CD4-positive, alpha-beta T cell treated with Interleukin-10 for 1 hour (primary cell): ENCODE measurements at places on chromosomes 6 and 20.

DNA sequence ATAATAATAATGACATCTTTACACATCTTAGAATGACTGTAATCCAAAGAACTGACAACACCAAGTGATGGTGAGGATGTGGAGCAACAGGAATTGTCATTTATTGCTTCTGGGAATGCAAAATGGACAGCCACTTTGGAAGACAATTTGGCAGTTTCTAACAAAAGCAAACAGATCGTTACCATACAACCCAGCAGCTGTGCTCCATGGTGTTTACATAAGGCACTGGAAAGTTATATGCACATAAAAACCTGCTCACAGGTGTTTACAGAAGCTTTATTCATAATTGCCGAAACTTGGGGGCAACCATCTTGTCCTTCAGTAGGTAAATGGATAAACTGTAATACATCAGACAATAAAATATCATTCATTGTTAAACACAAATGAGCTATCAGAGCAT is 18.3 kb upstream of the ASF1A start:
- no peak for DNase-seq

DNA sequence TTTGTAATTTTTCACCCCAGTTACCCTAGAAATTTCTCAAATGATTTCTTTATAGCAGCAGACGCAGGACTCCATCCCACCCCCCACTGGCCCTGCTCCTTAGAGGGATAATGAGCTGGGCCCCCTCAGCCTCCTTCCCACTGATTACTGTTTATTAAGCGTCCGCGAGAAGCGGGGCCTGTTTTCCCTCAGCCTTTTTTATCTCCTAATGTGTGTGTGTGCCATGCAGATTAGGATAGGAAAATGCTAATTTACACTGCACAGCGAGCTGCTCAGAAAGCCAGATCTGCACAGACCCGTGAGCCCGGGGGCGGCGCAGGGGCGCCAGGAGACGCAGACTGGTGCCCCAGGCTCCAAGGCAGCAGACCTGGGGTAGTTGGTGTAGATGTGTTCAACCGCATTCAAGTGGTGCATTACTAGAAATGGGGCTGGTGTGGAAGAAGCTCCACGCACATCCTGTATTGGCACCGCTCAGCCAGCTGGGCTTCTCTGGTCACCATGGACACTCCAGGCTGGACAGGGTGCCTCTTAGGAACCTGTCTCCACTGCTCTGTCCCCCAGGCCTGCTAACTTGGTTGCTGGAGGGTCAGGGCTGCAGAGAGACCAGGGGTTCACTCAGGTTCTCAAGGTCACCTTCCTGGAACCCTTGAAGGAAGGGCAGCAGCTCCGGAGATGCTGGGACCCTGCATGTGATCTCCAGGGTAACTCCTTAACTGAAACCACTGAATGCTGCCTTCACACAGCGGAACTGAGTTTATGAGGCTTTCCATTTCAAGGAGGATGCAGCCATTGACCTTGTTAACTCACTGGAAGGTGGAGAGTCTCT is 256.3 kb downstream of the ERMARD start:
- DNase-seq, result no peak

GRCh38 chr6:150667977-150668716 is 68.5 kb downstream of the PLEKHG1 start:
- DNase-seq, result no peak

DNA sequence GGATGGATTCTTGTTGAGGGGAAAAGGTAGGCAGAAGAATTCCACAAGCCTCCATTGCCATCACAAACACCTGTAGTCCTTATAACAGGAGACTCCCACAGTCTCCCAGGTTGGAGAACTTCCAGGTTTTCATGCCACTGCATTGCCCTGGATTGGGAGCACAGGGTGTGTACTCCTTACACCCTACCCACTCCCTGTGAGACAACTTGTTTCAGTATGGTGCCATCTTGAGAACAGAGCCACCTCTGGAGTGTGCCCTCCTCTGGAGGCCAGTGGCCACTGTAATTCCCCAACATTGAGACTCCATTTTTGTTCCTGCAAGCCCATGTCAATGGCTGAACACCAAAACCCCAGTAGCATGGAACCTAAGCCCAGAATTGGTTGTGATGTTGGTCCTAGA is 123.5 kb upstream of the LAMA2 start:
- no peak for DNase-seq

DNA sequence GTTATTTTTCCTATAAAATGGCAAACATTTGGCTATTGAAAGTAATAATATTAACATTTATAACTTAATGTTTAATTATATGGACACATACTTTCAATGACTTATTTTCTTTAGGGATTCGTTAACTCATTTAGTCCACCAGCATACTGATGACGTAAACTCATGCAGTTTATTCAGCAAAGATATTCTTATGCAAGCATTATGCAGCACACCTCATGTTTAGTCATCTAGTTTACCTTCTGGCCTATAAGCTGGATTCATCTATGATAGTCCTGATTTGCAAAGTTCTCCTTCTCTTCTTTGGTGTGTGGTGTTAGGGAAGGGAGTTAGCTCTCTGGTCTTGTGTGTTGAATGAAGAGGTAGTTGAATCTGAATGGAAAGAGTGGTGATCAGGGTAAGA is 60.0 kb downstream of the OR2J2 start:
- no peak for DNase-seq

- no peak for DNase-seq
Measured at GRCh38 chr6:3039384-3039783, 28.9 kb upstream of the RIPK1 start.

DNA sequence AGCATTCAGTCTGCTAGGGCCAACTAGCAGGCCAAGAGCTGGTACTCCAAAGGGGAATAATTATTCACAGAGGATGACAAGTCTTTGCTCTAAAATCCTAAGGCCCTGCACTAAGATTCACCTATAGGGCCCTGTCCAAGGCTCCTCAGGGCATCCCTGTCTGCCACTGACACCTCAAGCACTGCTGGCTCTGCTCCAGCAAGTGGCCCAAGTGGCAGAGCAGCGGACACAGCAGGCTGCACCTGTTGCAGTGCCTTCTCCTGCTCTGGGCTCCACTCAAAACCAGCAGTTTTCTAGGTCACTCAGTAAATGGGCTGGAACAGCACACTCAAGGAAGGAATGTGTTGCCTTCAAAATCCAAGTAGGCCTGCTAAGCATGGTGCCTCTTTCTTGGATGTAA is 36.4 kb upstream of the SMOC2 start:
- no peak for DNase-seq

DNA sequence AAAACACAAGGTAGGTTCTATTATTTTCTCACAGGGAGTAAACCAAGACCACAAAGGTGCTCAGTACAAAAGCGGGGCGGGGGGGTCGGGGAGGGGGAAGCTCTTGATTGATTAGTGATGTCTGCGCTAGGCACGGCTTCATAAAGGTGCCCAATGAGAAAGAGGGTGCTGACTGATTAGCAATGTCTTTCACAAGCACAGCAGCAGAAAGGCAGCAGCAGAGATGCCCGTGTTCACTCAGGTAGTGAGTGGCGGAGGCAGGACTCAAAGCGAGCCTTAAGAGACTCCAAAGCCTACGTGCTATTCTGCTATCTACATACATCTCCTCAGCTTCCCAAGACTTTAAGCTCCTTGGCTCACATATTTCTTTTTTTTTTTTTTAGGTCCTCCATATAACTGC is 20.3 kb downstream of the NFATC2 start:
- DNase-seq, result no peak

DNA sequence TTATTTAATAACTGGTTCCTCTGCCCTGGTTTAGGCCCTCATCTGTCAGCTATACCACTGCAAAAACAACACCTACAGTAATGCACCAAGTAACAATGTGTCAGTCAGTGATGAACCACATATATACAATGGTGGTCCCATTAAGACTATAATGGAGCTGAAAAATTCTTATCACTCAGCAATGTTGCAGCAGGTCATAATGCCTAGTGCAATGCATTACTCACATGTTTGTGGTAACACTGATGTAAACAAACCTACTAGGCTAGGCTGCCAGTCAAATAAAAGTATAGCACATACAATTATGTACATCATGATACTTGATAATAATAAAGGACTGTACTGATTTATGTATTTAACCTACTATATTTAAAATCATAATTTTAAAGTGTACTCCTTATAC is 31.3 kb downstream of the RARS2 start:
- no peak for DNase-seq

GRCh38 chr6:20409427-20409971 is 7.8 kb downstream of the E2F3 start:
- peak; percentile 26 for DNase-seq

- DNase-seq, result peak; percentile 22
Measured at GRCh38 chr6:169583886-169584541, 117.8 kb downstream of the WDR27 start.

GRCh38 chr6:125806813-125807212 is 16.1 kb downstream of the NCOA7 start:
- DNase-seq, result no peak

DNA sequence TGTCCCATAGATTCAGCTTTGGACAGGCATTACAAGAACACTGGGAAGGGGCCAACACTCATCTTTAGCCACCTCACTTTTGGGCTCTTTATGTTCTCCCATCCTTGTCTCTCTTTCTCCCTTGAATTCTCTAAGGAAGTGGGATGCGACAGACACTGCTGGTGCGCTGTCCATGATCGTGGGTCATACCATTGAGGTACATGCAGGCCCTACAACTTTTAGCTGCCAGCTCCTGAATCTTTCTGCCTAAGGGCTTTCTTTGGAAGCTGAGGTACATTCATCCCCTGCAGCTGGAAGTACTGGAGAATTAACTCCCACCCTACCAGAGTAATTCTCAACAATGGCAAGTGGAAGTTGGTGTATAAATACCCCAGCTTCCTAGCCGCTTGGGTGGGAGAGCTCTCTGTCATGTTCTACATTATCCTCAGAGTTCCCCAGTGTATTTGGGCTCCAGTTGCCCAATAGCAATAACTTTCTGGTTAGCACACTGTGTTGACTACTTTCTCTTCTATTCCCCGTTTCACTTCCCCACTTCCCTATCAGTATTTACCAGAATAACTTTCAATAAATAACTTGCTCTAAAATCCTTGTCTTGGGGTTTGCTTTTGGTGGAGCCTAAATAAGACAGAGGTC is 309.4 kb upstream of the RNF24 start:
- no peak for DNase-seq

GRCh38 chr20:55232647-55233046 is 757.3 kb downstream of the DOK5 start:
- no peak for DNase-seq

- DNase-seq, result no peak
Measured at GRCh38 chr6:126072172-126072571, 85.8 kb downstream of the TRMT11 start.

DNA sequence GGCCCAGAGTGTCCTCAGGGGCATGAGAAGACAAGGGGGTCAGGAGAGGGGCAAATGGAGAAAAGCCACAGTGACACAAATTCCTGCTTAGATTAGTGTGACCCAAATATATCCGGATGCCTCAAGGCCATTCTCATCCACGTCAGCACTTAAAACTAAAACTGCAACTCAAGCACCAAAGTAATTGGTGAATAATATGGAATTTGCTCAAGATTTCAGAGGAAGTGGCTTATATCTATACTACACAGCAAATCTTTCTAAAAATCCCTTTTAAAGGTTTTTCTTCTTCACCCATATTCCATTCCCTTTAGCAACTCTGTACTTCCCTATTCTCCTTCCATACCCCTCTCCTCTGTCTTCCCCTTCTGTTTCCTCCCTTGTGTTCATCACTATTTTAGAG is 15.2 kb downstream of the DEF6 start:
- DNase-seq, result no peak

DNA sequence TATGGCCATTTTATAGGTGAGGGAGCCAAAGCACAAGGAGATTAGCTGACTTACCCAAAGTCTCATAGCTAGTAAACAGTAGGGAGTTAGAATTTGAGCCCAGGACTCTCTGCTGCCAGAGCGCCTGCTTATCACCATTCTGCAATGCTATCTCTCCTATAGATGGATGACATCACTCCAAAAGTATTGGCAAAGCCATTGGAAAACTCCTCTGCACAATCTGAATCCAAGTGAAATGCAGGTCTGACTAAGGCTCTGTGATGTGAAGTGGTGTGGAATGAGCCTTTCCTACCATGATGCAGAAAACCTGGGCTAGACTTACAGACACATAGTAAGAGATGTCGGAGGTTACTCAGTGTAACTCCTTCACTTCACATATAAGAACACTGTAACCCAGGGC is 106.3 kb downstream of the GRM1 start:
- DNase-seq, result no peak

DNA sequence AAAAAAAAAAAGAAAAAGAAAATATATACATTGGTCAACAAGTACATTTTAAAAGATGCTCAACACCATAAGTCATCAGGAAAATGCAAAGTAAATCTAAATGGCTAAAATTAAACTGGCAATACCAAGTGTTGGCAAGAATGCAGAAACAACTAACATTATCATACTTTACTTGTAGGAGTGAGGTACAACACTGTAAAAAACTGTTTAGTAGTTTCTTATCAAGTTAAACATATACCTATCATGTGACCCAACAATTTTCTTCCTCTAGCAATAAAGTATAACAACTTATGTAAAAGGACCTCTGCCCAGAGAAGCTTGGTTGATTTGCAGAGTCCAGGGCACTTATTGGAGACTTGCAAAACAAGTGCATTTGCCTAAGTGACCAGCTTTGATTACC is 40.4 kb downstream of the LMBRD1 start:
- DNase-seq, result no peak

- DNase-seq, result no peak
Measured at GRCh38 chr20:9329355-9330101, 184.9 kb upstream of the LAMP5 start.

DNA sequence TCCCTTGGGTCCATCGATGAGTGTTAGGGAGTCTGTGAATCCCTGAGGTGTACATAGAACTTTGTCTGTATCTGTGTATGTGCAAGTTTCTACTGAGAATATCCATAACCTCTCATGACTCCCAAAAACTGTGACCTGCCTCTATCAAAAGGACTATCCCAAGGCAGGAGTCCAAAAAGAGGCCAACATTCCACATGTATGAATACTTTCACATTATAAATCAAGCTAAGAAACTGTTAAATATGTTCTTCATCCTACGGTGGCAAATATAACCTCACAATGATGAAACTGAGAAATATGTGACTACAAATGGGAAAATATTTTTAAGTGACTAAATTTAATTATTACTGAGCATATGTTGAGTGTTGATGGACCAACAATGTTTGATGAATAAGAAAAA is 16.1 kb upstream of the STX11 start:
- DNase-seq, result no peak

DNA sequence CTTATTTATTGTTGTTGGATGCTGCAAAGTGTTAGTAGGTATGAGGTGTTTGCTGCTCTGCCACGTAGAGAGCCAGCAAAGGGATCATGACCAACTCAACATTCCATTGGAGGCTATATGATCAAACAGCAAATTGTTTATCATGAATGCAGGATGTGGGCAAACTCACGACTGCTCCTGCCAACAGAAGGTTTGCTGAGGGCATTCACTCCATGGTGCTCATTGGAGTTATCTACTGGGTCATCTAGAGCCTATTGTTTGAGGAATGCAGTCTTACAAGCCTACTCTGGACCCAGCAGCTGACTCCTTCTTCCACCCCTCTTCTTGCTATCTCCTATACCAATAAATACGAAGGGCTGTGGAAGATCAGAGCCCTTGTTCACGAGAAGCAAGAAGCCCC is 12.1 kb downstream of the MICB start:
- no peak for DNase-seq

- DNase-seq, result no peak
Measured at GRCh38 chr20:10067321-10067720, 32.5 kb downstream of the ANKEF1 start.
